NCI-H2171 treated with DMSO at 0.1 percent for 48 hours (cell line): ENCODE measurements at places on chromosomes 11 and 22.

- peak; percentile 17 for DNase-seq
Observed at GRCh38 chr11:76512851-76513653, 68.2 kb downstream of the EMSY start.

DNA sequence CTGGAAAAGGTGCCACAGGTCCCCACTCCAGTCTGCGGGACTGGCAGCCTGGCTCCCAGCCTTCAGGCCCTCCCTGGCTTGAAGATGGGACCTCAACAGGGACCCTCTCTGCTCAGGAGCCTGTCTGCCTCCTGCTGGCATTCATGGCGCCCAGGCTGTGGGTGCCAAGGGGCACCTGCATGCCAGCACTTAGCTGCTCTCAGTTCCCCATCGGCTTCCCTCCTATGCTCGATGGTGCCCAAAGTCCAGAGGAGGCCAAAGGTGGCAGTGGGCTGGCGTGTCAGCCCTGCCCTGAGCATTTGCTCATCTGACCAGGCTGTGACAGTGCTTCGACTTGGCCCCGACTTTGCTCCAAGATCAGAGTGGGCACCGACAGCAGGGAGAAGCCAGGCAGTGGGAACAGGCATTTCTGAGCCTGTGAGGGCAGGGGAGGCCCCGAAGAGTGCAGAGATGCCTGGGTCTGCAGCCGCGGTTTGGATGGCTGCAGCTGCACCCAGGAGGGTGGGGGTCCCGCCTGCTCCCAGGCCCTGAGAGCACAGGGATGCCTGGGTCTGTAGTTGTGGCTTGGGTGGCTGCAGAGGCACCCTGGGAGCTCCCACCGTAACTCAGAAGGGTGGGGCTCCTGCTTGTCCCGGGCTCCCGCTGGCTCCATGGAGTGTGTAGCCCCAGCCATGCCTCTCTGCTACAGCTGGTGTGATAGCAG is 463.6 kb downstream of the TBC1D22A start:
- DNase-seq: no peak

GRCh38 chr11:109933126-109933525 is 160.1 kb upstream of the ZC3H12C start:
- no peak for DNase-seq

GRCh38 chr11:64014356-64014755 is 21.4 kb upstream of the FLRT1 start:
- no peak for DNase-seq

GRCh38 chr11:8033305-8034105 is 46.4 kb downstream of the EIF3F start:
- peak; percentile 51 for DNase-seq

GRCh38 chr11:109697140-109697843 is 275.3 kb downstream of the C11orf87 start:
- peak; percentile 45 for DNase-seq

GRCh38 chr11:76266286-76267100 is 60.2 kb upstream of the WNT11 start:
- DNase-seq: no peak
